ENCODE measurements at places on chromosomes 7 and 10.

DNA sequence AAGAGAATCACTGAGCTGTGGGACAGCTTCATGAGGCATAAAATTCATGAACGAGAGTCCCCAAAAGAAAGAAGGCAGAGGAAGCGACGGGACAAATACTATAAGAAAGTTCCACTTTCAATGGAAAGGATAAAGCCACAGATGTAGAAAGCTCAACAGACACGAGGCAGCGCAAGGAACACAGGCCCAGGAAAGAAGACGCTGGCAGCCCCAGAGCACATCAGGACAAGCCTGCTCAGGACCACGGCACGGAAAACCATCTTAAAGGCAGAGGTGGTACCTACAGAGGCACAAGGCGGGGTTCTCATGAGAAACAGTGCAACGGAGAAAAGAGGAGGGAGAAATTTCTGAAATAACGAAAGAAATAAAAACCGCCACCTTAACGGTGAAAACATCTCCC lies 273.4 kb downstream of the MAD1L1 start:
- no peak for DNase-seq

- no peak for DNase-seq
These were observed 325.4 kb downstream of the ADARB2 start for GRCh38 chr10:1411956-1412355.

DNA sequence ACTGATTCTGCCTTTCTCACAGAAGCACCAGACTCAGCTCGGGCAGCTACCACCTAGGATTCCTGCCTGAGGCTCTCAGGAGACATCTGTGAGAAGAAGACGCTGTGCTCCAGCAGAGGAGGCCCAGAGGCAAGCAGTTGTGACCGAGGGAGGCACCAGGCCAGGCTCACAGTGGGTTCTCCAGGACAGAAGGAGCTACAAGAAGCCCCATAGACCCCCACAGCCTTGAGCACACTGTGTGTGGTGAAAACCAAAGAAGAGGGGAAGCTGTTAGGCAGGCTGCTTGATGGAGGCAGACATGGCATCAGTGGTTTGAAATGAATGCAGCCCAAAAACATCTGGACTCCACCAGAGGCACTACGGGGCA lies 198.8 kb downstream of the GRID1 start:
- no peak for DNase-seq

DNA sequence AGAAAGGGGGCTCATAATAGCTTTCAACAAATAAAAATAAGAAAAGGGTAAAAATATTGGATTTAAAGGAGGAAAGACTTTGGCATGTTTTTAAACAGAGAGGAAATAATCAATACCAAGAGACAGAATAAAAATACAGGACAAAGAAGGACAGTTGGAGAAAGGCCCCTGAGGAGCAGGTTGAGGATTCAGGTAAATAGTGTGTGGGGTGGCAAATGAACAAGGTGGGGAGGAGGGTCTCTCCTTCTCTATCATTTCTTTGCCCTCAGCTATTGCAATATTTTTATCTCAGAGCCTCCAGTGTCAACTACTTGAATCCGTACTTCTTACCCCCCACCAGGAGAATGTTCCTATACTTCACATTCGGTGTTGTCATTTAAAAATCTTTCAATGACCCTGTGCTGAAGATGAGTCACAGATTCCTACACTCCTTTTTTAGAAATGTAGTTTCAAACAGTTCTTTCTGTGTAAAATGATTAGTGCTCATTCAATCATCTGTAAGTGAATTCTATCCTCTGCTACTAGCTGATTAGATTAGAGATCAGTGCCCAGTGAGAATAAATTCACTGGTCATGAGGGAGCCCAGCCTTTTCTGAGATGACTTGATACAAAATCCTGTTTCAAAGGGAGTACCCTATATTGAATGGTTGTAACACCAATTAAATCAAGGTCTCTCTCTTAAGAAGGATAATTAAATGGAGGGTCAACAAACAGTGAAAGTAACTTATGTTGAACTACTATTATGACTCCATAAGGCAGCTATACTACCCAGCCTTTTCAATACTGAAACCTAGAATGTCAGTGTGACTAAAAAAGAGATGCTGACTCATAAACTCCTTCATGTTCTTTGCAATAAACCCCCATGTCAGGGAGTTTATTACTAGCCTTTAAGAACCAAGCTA lies 50.4 kb upstream of the WNT16 start:
- peak; percentile 6 for DNase-seq

- DNase-seq: no peak
These were observed 11.8 kb downstream of the PRLHR start for GRCh38 chr10:118583611-118584010.

GRCh38 chr10:127354992-127355391 lies 158.6 kb upstream of the INSYN2A start:
- no peak for DNase-seq

DNA sequence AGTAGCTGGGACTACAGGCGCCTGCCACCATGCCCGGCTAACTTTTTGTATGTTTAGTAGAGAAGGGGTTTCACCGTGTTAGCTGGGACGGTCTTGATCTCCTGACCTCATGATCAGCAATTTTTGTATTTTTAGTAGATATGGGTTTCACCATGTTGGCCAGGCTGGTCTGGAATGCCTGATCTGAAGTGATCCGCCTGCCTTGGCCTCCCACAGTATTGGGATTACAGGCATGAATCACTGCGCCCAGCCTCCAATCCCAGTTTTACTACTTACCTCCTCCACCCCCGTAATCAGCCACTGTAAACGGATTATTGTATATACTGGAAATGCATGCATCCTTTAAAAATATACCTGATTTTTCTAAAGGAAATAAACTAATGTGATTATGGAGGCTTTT lies 35.1 kb upstream of the MTPN start:
- DNase-seq: no peak

- no peak for DNase-seq
These were observed 10.2 kb upstream of the LMOD2 start for GRCh38 chr7:123645516-123645915.

DNA sequence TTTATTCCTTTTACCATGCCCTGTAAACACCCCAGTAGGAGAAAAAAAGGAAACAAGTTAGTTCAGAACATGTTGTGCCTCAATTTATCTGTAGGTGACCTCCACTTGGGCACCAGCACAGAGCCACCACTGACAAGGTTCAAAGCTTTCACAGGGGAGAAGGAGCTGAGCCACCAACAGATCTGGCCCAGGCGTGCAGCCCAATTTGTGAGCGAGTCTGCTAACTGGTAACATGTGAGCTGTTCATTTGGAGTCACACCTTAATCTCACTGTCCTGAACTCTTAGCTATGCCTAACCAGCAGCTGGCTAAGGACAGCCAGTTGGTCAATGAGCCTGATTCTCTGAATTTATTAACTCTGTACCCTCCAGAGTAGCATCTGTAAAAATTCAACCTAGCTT lies 78.4 kb upstream of the CAMK2B start:
- no peak for DNase-seq

DNA sequence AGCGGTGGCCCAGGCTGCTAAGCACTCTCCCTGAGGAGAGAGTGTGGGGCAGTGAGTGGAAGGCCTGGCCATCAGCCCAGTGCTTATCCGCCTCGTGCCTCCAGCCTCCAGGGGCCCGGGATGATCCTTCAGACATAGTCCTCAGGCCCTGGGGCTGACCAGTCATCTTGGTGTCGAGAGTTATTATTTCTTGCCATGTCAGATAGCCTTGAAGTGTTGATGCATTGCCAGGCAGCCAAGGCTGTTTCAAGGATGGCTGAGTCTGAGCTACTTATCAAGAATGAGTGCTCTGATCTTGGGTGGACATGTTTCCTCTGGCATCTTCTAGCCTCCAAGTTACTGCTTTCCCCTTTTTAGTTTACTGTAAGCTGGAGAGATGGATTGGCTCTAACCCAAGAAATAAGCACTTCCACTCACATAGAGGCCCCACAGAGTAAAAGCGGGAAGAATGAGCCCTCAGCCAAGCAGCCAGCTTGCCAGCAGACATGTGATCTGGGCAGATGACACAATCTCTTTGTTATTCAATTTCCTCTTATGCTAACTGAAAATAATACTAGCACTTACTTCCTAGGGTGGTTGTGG lies 136.5 kb upstream of the NAMPT start:
- no peak for DNase-seq

DNA sequence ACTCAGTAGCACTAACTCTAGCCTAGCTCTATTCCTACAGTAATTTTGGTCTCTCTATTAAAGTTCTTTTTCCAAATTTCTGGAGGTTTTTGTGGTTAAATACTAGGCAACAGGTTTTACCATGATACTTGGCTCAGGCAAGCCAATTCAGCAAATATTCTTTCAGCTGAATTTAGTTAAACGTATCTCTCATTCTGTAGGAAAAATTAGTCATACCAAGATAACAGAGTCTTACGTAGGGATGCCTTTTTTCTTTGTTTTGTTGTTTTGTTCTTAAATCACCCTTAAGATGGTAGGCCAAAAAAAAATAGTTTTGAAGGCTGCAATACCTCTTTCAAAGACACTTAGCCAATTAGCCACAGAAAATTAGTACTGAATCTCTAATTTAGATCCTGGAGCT lies 180.5 kb downstream of the MAGI2 start:
- no peak for DNase-seq

DNA sequence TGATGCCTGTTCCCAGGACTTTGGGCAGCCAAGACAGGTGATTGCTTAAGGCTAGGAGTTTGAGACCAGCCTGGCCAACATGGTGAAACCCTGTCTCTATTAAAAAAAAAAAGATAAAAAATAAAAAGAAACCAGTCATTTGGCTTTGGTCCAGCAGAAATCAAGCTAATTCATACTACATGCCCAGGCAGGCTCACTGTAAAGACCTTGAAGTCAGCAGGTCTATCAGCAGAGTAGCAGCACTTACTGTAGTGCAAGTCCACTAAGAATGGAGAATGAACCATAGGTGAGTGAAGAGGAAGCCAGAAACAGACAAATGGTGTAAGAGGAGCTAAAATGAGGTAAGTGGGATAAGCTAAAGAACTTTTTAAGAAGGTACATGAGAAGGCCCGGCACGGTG lies 24.7 kb downstream of the PSPH start:
- DNase-seq: no peak

DNA sequence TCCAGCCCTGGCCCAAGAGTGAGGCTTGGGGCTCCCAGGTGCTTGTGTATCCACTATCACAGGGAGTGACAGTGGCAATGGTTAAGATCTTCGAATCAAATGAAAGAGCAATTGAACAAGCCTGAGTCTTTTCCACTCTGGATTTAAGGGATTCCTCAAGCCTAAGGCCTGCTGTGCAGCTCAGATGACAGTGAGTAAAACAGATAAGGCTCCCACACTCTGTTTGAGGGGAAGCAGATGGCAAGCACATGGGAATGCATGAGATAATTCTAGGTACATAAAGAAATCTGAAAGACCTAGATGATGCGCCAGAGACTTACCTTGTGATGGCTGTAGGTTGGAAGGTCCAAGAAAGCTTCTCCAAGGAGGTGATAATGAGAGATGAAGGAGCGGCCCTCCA lies 95.0 kb downstream of the LRRC18 start:
- no peak for DNase-seq

DNA sequence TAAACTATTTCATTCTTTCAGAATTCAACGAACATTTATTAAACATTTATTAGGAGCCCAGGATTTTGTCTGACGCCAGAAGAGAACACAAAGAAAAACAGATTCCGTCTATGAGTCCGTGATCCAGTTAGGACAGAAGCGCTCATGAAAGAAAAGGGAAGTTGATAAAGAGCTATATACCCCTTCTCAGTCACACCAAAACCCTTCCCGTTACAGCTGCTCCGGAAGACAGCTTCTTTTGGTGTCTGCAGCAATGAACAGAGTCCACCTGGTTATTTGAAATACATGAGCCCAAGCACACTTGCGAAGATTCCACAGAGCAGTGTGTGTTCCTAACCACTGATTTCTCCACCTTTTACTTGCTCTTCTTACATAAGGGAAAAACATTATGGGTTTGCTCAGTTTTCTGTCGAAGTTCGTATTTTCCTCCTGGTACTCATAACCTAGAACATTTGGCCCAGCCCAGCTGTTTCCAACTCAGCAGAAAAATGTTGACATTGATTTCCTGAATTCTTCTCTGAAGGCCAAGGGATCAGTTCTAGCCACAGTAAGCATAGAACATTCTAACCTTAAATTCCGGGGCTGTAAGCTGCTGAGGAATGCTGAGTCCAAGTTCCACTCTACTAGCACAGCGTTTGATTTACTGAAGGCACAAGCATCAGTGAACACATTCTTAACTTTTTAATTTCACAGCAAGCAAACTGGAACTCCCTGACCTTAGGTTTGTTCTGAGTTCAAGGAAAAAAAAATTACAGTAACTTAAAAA lies 206.5 kb downstream of the SORCS1 start:
- peak; percentile 22 for DNase-seq

GRCh38 chr10:51386248-51386885 lies 312.1 kb downstream of the PRKG1 start:
- DNase-seq: no peak

- no peak for DNase-seq
These were observed 9.2 kb upstream of the SYPL1 start for GRCh38 chr7:106121189-106121810.

DNA sequence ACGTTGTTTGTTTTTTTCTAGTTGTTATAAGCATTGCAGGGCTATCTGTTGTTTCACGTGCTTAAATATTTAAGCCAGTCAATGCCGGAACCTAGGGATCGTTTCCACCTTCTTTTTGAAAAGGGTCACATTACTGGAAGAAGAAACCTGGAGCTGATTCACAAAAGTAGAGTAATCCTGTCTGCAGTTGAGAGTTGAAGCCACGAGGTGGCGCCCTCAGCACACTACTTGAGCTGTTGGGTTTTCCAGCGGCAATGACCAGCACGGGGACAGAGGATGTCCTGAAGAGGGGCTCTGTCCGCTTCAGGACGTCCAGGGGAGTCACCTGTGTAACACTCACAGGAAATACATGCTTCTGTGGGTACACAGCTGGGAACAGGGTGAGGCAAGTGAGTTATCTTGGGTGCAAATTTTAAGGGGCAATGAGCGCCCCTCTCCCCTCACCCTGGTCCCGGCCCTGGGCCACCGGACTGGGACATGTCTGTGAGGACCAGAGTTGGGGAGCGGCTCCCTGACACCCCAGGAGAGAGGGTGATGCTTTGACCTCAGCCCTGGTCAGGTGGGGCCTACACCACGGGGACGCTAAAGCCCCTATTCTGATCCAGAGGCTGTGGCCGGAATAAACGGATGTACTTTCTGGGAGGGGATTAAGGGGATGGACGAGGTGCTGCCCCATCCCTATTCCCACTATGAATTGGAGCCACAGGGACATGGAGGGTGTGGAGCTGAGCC lies 26.3 kb upstream of the WDFY4 start:
- DNase-seq: no peak
